Epithelial cell of proximal tubule (primary cell): ENCODE measurements at places on chromosomes 12 and 14. TPM values are rescaled to one million over a fixed set of nuclear protein-coding genes. Genes with fewer than 3 reads are reported as not detected.

The IL23A gene
- 13.4 and 26.1 TPM in 2 replicates for total RNA-seq

The SERPINA5 gene
- 0.58 and 2.4 TPM in 2 replicates for total RNA-seq

The PPP1R36 gene
- 0.12 and 1.8 TPM in 2 replicates for total RNA-seq

DNA sequence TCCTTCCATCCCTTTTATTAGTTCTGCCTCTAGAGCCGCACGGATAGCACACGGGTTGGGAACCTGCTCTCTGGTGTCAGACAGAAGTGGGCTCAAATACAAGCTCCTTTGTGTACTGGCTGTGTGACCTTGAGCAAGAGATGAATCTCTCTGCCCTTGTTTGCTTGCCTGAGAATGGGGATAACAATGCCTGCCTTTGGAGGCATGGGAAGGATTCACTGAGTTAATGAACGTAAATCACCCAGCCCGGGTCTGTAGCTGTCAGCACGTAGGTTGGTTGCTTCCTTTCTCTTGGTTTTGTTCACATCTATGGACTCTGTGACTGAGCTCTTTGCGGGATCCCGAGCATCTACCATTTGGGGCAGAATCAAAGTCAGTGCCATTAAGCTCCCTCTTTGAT lies 79.3 kb upstream of the NRXN3 start:
- DNase-seq: no peak

DNA sequence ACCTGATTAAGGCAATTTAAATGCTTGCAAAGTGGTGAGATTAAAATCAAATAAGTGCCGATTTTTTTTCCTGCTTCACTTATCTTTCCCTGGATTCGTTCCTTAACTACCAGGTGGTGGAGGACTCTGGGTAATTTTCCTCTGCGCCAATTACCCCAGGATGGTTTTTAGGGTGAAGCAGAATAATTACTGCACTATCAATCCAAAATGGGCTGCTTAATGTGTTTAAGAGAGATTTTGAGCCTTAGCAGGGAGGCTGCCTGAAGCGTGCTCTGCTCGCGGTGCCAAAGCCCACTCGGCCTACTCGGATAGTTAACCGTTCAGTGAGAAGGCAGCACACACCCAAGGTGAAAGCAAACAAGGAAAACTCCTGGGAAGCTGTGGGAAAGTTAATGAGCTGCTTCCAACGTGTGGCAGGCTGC lies 274.9 kb upstream of the LMO3 start:
- DNase-seq: no peak

DNA sequence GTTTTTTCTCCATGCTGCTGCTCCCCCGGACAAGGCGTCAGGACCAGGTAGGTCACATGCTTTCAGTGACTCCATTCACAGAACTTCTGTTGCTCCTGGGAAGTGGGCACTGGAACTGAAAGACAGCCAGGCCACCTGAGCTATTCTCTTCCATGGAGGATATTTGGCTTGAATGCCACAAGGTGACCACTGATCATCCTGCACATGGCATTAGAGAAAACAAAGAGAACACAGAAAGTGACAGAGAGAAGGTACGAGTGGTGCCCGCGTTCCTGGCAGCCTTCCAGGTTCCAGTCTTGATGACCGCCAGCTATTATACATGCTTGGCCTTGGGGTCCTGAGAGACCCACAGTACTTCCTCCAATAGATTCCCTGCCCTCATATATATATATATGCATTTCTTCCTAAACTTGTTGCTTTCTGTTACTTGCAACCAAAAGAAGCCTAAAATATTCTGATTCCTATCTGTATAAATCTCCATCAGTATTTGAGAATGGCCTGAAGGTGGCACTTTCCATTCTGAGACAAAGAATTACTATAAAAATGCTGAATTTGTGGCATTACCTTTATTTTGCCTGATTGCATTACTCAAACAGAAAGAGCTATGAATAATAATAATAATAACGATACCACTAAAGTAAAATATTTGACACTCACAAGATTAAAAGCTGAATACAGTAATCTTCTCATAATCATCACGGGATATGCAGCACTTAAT lies 174.9 kb downstream of the FOXN3 start:
- no peak for DNase-seq

- no peak for DNase-seq
Measured at GRCh38 chr14:104343690-104344640, 205.6 kb downstream of the KIF26A start.

DNA sequence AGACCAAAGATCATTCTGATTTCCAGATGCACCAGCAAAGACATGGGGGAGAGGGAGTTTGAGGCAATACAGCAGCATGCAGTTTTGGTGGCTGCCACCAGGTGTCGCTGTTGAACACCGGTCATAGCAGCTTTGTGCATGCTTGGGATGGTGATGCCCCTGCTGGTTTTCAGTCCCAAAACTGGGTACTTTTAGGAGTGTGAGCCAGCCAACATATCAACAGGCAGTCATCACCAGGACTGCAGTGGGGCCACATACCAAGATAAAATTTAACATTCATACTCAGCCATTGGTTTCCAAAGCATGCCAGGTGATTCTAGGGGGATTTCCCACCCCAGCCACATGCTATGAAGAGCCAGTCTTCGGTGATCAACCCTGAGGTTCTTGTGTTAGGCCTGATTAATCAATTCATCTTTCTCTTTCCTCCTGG lies 64.2 kb downstream of the PHETA1 start:
- DNase-seq: no peak

- no peak for DNase-seq
Measured at GRCh38 chr12:112979041-112979680, 842 bp downstream of the OAS2 start.

GRCh38 chr12:91094957-91095356 lies 16.3 kb downstream of the LUM start:
- DNase-seq: no peak
